Activated T-cell treated with anti-CD3 and anti-CD28 coated beads, Interleukin-2, amount 50 U/mL, for 24 hours (primary cell): ENCODE measurements at places on chromosomes 4 and X.

GRCh38 chrX:122869171-122869570, 314.9 kb upstream of the GRIA3 start:
- DNase-seq: no peak

DNA sequence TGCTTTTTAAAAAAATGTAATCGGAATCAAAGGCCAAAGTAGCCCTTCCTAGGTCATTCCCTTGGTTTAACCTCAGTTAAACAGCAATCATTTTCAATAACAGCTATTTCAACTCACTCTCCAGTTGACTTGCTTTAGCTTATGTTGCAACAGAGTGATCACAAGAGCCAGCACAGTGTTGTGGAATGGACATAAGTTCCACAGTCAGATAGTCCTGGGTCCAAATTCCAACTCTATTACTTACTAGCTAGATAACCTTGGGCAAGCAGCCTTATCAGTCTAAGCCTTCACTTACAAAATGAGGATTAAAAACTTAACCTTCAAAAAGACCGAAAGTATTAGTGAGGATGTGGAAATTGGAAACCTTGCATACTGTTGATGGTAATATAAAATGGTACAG, 9.2 kb upstream of the GPC3 start:
- no peak for DNase-seq

GRCh38 chr4:81607950-81608349, 136.2 kb upstream of the RASGEF1B start:
- DNase-seq: no peak

GRCh38 chr4:8777320-8778196, 94.1 kb downstream of the HMX1 start:
- no peak for DNase-seq

DNA sequence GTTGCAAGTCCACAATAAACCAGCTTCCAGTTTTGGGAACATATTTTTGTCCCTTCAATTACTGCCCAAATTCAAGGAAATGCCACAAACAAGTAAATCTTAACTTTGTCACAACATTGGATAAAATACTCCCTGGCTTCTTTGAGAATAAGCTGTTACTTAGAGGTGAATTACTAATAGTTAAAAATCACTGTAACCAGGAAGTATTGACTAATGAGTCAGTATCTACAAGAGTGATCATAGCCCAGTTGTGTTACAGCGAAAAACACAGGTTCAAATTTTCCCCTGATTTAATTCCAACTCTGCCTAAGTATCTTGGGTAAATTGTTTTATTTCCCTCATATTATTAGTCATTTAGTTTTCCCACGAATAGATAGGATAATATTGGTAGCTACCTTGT, 291.2 kb upstream of the PPARGC1A start:
- DNase-seq: no peak

- DNase-seq: no peak
Observed at GRCh38 chrX:34859191-34859590, 83.4 kb upstream of the FAM47B start.

DNA sequence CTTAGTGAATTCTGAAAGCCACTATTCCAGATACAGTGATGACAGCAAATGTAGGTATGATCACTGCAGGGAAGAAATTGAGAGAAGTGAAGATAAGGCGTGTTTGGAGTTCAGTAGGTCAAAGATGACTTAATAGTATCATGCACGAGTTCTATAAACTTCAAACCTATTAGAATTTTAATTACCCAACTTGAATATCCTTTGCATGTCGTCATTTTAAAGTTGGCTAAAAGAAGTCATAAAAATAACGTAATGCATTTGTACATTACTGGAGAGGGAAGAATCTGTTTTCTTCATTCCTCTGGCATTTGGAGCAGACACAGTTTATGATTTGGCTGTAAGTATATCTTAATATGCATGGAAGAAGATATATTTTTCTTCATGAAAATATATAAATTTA, 68.6 kb upstream of the MXRA5 start:
- no peak for DNase-seq

GRCh38 chr4:111775556-111776297, 369.5 kb upstream of the FAM241A start:
- DNase-seq: no peak

DNA sequence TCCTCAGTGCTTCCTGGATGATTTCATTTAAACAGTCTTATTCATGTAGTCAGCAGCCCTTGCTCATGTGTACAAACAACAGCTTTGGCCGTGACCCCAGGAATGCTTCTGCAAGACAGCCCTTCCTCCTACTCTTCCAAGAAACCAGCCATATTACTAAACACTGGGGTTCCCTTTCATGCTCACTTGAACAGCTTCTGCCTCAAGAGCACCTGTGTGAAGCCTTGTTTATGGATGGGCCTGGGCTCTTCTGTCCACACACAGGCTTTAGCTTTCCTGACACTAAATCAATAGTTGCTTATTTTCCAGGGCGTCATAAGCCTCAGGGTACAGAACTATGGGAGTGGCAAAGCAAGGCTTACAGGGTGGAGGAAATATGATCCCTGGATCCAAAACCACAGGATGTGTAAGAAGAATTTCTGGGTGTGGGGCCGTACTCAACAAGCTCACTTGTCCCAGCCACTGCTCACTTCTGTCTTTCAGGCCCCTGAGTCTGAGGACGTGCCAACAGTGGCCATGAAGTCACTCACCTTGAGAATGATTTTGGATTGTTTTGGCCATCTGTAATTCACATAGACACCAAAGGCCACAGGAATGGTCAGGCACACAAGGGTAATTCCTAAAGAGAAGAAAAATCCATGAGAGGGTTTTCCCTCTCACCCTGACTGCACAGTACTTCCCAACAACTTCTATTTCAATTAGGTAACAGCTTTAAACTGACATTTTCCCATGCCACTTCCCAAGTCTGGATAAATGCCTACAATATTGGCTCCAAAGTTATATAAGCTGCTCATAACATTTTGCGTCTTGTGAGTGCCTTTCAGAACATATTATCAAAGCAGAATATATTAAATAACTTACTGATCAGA, 17.7 kb downstream of the SLC10A6 start:
- no peak for DNase-seq

DNA sequence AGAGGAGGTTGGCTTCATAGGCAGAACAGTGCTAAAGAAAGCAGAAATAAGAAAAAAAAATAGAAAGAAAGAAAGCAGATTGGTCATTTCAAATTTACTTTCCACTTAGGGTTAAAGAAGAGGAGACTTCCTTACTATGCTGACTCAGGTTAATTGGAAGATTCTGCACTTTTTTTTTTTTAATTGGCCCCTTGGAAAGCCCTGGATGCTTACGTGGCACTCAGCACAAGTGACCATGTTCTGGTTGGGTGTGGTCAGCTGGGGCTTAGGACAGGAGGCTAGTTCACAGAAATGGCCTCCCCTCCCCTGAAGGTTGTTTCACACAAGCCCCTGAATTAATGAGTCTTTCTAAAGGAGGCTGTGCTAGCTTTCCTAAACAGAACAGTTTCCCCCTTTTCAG, 14.5 kb downstream of the MAGEA9B start:
- no peak for DNase-seq

GRCh38 chr4:4670869-4671268, 129.0 kb upstream of the STX18 start:
- no peak for DNase-seq

DNA sequence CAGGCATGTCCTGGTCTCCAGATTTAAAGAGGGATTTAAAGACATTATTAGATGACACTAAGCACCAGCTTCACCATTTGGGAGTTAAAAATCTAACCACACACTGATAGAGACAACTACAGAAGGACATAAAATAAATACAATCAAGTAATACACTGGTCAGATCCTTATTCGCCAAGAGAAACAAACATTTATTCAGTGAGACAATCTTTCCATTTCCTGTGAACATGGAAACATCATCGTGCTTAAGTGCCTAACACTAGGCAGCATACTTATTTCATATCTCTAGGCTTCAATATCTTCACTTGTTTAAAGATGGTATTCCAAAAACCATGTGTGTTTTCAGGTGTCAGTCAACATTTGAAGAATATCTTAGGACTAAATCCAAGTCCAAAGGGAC, 103.6 kb downstream of the AREG start:
- DNase-seq: no peak

GRCh38 chr4:112377171-112377570, 80.0 kb downstream of the ALPK1 start:
- DNase-seq: no peak

GRCh38 chr4:3077796-3078195, 3.3 kb downstream of the HTT start:
- DNase-seq: no peak

- no peak for DNase-seq
Observed at GRCh38 chr4:102521570-102521969, 20.4 kb downstream of the NFKB1 start.

GRCh38 chrX:118780911-118781310, 42.7 kb upstream of the ZCCHC12 start:
- no peak for DNase-seq

GRCh38 chrX:17056868-17057608, 110.6 kb downstream of the REPS2 start:
- no peak for DNase-seq

DNA sequence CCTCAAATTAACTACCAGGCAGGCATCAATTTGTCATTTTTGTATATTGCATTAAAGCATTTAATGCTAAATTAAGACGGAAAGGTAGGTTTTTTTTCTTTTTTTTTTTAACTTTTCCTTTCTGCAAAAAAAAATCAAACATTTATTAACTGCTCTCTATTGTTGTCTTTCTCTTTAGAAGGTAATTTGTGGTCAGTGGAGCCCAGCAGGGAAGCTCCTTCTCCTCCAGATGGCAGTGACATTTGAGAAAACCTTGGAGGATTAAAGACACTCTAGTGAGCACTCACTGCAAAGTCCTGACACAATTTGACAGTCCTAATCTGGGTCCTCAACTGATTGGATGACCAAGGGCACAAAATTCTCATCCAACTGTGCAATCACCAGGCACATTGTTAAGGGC, 102.4 kb downstream of the SLIT2 start:
- DNase-seq: no peak

DNA sequence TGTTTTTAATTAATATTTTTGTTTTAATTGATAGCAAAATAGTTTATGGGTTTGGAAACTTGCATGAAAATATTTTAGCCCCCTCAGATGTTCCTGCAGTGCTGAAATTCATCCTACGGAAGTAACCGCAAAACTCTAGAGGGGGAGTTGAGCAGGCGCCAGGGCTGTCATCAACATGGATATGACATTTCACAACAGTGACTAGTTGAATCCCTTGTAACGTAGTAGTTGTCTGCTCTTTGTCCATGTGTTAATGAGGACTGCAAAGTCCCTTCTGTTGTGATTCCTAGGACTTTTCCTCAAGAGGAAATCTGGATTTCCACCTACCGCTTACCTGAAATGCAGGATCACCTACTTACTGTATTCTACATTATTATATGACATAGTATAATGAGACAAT, 40.4 kb downstream of the MAP7D3 start:
- no peak for DNase-seq

DNA sequence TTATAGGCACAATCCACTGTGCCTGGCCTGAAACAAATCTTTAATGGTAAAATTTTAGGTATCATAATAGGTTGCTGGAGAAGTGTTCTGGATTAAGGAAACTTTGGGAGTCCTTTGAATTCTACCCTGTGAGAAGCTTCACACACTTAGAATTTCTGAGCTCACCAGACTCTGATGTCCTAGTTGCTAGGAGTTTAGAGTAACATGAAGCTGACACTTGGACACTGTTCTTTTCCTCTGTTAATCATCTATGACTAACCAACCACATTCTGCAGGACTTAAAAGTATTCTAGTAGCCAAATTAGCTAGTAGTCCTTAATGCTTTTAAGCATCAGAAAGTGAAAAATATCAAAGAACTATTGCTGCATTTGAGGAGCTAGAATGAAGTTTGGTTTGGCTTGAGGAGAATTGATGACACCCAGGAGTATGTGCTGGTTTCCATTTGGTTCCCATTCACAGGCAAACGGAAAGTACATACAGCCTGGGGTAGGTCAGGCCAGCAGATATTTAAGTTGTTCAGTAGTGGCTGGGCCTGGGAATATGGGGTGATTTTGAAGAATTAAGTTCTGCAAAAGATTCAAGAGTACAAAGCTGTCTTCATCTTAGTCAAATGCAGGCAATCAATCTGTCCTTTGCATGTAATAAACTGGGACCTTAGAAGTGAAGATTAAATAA, 38.8 kb upstream of the IGFBP7 start:
- no peak for DNase-seq

DNA sequence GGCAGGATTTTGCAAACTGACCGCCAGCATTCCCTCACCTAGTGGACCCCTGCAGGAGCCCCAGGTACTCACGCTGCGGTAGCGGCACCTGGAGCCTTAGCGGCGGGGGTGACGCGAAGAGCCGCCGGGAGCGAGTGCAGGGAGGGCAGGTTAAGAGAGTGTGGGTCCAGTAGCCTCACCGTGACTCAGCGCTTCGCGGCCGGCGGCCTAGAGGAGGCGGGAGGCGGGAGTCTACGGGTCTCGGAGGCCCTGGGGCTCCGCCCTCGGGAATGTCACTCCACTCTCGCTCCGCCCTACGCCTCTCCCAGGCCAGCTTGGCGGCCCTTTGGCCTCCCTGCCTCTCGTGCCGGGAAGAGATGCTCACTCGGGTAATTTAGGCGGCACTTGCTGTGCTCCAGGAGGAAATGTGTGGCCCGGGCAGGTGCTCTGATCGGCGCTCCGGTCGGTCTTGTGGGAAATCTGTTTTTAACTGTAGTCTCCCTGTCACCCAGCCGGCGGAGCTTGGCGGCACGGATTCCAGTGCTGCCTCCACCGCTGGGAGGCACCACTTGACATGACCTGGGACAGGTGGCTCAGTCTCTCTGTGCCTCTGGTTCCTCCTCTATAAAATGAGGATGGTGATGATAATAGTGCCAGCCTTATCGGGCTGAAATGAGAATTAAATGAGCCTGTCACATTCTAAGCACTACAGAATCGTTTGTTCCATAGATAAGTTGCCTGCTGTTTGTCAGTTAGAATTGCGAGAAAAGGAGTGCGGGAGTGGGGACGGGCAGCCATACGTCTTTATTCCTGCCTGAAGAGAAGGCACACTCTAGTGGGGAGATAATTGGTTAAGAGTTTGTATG, at the start of gene PIR:
Gene PIR, minus strand, starts transcription at position 216 of the 845 bp plus-strand sequence. CDS start 2,076 bp downstream, outside the sequence.
- DNase-seq: peak; percentile 77

DNA sequence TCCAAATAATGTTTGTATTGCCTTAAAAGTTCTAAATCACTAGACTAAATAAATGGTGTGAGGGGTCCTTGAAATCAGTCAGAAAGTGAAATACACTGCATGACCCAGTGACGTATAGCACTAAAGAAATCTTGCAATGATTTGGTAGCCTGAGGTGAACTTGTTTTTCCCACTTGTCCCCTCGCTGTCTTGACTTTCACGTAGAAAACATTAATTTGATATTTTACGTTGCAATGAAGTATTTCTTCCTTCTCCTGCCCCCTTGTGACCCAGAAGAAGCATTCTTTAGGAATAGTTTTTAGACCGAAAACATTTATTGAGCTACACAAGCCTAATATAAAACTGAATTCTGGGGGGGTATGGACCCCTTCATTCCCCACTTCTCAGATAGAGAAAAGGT, 3.7 kb downstream of the KLB start:
- no peak for DNase-seq

DNA sequence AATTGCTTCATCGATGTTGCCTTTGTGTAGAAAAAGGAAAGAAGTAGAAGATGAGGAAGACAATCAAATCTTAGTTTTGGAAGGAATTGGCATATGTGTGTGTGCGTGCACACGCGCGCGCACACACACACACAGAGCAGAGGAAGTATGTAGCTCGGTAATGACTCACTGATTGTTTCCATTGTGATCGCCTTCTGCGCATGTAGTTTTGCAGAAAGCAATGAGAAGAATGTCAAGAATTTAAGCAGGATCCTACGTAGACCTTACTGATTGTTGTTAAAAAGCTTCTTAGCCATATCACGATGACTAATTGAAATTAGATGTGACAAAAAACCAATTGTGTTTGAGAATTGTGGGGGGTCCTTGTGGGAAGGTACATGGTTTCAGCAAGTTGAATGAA, 12.8 kb upstream of the LIMCH1 start:
- DNase-seq: no peak
